ENCODE measurements at places on chromosomes 13 and 19.
A peak's percentile ranks its signal among the peaks of the same experiment; 100 is the strongest.

GRCh38 chr13:38635030-38635429, 51.8 kb upstream of the FREM2 start:
- DNase-seq, result no peak

- no peak for DNase-seq
Observed at GRCh38 chr19:38266981-38267597, 2.7 kb downstream of the SPINT2 start.

GRCh38 chr13:113630804-113631203, 27.2 kb downstream of the ATP4B start:
- no peak for DNase-seq

DNA sequence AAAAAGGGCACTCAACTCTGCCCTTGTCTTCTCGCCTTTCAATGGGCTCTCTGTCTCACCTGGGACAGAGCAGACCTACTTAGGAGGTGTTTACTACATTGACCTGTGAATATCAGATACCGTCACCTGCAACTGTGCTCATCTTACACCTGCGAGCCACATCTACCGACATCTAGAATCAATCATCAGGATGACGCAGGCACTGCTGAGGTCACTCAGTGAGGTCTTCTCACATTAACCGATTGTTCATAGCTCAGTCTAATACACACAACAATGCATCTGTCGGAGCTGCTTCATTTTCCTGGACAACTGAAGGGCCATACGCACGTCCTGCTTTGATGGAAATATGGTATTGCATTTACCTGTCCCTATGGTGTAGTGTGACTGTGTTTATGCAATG, 211.9 kb downstream of the FGF9 start:
- DNase-seq, result no peak

DNA sequence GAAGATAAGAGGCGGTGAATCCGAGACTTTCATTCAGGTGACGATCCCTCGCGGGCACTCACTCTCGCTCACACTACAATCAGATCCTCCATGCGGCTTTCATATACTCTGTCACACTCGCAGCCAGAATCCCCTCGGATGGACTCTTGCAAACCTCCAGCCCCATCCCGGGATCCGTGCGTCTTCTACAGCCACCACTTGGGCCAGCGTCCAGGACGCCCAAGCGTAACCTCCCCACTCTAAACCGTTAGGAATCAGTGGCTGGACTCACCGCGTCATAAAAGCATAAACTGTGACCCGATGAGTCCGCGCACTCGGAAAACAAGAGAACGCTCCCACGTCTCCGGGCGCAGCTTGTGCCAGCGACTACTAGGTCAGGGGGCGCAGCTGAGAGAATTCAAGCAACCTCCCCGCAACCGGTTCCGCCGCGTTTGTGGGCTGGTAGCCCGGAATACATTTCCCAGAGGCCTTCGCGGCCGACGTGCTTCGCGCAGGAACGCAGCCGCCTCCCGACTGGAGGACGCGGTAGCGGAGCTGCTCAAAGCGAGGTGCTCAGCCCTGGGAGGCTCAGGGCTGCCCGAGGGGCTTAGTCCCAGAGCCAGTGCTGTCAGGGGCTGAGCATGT, 27.6 kb downstream of the ZNF607 start:
- DNase-seq, result peak; percentile 60

DNA sequence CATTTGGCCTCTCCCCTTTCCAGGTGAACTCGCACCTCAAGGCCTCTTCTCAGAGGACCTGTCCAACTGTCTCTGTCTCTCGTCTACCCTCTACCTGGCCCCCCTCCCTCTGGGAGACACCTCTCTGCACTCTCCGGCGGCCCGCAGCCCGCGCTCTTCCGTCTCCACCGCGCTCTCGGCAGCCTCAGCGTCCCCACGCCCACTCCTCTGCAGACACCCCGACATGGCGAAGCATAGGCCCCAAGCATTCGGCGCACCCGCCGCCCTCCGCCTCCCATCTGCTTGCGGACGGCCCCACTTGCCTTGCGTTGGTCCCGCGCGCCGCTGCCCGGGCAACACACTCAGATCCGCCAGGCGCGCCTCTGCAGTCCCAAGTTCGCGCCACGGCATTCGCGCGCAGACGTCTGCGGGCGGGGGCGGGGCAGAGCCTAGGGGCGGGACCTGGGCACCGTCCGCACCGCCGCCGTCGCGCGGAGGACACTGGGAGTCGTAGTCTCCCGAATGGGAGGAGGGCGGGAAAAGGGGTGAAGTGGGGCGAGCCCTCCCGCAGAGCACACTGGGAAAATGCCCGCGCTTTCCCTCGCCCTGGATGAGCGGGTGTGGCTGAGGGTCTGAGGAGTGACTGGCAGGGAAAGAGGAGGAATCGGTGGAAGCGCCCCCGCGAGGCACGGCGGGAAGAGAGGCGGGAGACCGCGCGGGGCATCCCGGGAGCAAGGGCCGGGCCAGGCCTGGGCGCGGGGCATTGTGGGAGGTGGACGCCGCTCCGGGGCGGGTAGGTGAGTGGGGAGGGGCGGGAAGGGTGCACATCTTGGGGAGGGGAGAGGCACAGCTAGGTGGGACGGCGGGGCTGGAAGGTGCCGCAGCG, at the start of the genes LIG1 and ZSWIM9:
Gene LIG1 (minus strand): TSS at position 406 of the 865 bp plus-strand sequence. CDS start 4,778 bp downstream, outside the sequence.
Gene ZSWIM9 (plus strand): TSS at position 742 of the 865 bp plus-strand sequence. CDS start 1,123 bp downstream, outside the sequence.
- peak; percentile 89 for DNase-seq

DNA sequence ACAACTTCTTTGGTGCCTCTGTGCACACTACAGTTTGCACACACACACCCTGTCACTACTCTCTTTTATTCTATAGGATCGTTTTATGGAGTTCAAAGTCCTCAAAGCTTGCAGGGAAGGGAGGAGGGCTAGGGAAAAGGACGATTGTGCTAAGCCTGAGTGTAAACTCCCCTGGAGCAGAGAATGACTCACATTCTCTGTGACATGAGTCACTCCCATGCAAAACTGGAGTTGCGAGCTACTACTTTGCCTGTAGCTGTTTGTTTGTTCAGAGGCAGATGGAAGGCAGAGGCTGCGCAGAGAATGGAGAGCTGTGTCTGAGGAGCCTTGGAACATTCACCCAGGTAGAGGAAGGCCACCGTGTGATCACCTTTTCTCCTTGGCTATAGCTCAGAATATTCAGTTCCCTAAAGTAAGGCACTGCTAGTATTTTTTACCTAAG, 80.5 kb upstream of the MBNL2 start:
- no peak for DNase-seq

DNA sequence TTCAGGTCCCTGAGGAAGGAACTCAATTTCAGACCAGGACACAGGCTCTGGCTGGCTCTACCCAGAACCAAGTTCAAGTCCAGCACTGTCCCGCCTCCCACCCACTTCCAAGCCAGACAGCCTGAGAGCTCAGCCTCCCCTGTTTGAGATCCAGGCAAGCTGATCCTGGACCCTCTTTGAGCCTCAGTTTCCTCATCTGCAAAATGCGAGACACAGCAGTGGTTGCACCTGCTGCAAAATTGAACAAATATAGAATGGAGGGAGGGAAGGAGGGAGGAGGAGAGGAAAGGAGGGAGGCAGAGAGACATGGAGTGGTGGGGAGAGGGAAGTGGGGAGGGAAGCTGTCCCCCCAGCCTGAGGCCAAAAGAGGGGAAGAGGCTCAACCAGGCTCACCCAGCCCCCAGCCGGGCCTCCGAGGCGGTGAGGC, 751 bp downstream of the TMEM221 start:
- DNase-seq, result no peak

DNA sequence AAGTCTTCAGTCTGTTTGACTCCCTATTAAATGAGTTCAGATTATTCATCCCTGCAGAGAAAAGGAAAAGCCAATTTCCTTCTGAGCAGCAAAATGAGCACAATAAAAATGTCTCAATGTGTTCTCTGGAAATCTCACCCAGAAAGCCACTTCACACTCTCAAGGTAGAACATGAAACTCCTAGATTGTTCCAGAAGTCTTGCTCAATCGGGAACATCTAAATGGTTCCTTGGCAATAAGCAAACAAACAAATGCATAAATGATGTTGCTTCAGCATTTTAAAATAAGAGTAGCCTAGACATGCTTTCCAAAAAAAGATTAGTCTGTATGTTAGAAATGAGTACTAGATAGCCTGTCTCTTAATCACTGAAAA, 59.7 kb upstream of the TNFRSF19 start:
- DNase-seq, result no peak

- DNase-seq, result no peak
Observed at GRCh38 chr19:48817585-48818124, 6.8 kb upstream of the BCAT2 start.

- no peak for DNase-seq
Observed at GRCh38 chr13:69180034-69180433, 927.6 kb upstream of the ATXN8OS start.

- no peak for DNase-seq
Observed at GRCh38 chr13:43014162-43014561, 9.2 kb upstream of the DNAJC15 start.

DNA sequence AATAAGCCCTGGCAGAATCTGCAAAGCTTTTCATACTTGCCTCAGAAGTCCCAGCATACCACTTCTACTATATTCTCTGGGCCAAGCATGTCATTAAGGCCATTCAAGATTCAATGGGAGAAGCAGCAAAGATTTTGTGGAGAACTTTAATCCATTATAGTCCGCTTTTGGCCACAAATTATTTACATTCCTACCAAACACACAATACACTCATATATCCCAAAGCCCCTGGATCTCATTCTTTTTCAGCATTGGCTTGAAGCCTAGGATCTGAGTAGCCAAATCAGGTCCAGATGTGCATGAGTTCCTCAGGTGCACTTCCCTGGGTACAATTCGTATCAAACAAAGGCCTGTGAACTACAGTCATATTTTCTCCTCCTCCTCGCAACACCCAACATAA, 203.4 kb downstream of the NDFIP2 start:
- DNase-seq, result no peak

GRCh38 chr13:43221611-43222010, 198.2 kb downstream of the DNAJC15 start:
- no peak for DNase-seq

- no peak for DNase-seq
Observed at GRCh38 chr19:53545271-53546065, 7.5 kb downstream of the ZNF331 start.

GRCh38 chr13:23806874-23807526, 82.2 kb downstream of the MIPEP start:
- DNase-seq, result no peak

DNA sequence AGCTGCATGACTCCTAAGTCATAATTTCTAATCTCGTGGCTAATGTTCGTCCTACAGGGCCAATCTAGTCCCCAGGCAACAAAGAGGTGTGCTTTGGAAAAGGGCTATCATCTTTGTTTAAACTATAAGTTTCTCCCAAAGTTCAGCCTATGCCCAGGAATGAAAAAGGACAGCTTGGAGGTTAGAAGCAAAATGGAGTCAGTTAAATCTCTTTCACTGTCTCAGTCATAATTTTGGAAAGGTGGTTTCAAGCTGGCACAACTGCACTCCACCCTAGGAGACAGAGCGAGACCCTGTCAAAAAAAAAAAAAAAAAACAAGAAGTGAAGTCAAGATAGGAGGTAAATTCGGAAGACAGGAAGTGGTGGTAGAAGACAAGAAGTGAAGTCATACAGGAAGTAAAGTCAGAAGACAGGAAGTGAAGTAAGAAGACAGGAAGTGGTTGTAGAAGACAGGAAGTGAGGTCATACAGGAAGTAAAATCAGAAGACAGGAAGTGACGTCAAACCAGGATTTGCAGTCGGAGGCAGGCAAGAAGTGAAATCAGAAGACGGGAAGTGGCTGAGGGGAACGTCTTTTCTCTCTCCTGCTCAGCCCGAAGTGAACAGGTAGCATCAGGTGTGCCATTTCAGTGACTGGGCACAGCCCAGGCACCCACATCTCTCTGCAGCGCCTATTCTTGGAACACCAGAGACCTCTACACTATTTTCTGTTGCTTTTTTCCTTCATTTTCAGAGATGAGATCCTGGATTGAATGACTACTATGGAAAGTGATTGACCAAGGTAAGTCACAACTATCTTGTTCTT, 32.2 kb downstream of the GP6 start:
- DNase-seq, result peak; percentile 67

GRCh38 chr13:24148414-24149235, 11.9 kb upstream of the SPATA13 start:
- no peak for DNase-seq

- DNase-seq, result no peak
Observed at GRCh38 chr13:58704953-58705352, 1073.4 kb downstream of the PCDH17 start.

- DNase-seq, result no peak
Observed at GRCh38 chr13:51125495-51126226, 14.6 kb upstream of the C13orf42 start.
